ENCODE measurements at places on chromosomes 1 and 21.

- peak; percentile 17 for DNase-seq
Measured at GRCh38 chr1:26191739-26192138, 1.3 kb downstream of the CATSPER4 start.

GRCh38 chr1:245332513-245332912 lies 177.7 kb downstream of the KIF26B start:
- DNase-seq = no peak

GRCh38 chr1:239719642-239720258 lies 333.4 kb downstream of the CHRM3 start:
- DNase-seq = peak; percentile 69

- no peak for DNase-seq
Measured at GRCh38 chr1:43233631-43234030, 36.2 kb upstream of the TMEM125 start.

DNA sequence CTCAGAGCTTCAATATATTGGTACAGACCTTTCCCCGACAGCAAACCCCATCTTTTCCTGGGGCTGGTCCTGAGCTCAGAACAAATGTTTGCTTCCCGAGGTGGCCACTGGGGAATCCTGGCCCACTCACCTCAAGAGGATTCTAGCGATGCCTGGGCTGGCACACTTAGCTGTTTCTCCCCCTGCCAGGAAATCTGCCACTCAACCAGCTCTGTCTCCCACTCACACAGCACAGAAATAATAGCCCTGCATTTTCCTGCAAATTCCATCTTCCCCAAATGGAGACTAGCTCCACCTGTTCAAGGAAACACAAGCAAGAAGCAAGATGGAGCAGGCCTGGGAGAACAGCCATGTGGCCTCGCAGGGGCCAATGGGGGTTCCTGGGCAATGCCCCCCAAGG lies 21.1 kb downstream of the KCNN3 start:
- no peak for DNase-seq

DNA sequence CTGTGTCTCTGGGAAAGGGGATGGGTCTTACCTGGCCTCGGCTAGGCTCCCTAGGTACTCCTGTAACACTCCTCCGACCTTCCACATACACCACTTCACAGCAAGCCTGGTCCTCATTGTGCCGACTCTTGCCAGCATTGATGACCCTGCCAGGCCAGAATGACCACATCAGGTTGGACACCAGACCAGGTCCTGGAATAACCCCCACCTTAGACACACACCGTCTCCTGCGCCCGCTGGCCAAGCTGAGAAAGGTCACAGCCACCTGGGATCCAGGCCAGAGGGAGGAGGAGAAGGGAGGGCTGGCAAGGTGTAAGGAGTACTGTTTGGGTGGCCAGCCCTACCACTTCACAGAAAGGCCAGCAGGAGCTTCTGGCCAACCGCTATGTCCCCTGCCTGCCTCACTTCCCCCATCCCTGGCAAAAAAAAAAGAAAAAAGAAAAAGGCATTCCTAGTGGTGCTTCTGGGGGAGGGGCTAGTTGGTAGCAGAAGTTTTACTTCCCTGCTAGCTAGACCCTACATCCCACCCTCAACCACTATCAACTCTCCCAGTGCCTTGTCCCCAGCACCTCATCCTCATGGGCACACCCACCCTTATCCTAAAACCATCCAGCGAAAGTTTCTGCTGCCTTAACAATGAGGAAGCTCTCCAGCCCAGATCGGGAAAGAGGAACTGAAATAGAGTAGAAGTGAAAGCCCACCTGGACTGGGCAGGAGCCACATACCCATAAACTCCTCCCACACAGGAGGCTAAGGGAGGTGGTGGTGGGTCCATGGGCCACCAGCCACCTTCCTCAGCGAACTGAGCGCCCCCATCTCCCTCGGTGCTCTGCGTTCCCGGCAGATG lies 1.4 kb downstream of the PPM1J start:
- no peak for DNase-seq

- peak; percentile 45 for DNase-seq
Measured at GRCh38 chr1:206506405-206507283, 687 bp upstream of the RASSF5 start.

- DNase-seq = no peak
Measured at GRCh38 chr1:14338509-14338908, 260.0 kb upstream of the KAZN start.

DNA sequence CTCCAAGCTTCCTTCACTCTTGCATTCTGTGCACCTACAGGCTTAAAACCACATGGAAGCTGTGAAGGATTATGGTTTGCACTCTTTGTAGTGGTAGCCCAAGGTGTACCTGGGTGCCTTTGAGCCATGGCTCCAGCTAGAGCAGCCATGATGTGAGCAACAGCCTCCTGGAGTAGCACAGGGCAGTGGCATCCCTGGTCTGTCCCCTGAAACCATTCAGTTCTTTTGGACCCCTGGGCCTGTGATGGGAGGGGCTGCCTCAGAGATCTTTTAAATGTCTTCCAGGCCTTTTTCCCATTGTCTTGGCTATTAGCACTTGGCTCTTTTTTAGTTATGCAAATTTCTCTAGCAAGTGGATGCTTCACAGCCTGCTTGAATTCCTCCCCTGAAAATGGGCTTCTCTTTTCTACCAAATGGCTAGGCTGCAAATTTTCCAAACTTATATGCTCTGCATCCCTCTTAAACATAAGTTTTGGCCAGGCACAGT lies 47.4 kb downstream of the CLCA4 start:
- DNase-seq = no peak

- DNase-seq = no peak
Measured at GRCh38 chr21:37412603-37413360, 46.2 kb downstream of the DYRK1A start.

DNA sequence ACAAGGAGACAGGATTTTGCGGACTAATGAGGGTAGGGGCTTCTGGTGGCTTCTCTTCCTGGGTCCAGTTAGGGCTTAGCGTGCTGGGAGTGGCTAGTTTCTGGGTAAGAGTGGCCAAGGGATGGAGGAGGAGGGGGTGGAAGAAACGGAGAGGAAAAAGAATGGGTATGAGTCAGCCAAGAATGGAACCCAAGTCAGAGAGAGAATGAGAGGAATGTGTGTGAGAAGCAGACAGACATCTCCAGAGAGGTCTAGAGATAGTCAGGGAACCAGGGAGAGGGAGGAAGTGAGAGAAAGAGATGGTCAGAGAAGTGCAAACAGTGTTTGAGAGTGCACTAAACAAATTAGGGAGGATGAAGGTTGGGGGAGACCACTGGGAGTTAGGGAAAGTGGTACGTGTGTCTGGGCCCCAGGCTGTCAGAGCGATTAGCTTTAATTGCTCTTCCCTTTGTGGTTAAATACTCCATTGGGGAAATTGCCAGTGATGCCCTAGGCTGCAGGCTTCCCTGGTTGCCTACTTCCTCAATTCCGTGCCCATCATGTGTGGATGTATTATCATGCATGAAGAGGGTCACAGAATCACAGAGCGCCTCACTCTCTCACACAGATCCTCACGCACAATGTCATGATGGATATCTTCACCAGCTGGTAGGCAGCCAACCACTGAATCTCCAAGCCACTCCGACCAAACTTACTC lies 1.4 kb downstream of the PEA15 start:
- DNase-seq = no peak

DNA sequence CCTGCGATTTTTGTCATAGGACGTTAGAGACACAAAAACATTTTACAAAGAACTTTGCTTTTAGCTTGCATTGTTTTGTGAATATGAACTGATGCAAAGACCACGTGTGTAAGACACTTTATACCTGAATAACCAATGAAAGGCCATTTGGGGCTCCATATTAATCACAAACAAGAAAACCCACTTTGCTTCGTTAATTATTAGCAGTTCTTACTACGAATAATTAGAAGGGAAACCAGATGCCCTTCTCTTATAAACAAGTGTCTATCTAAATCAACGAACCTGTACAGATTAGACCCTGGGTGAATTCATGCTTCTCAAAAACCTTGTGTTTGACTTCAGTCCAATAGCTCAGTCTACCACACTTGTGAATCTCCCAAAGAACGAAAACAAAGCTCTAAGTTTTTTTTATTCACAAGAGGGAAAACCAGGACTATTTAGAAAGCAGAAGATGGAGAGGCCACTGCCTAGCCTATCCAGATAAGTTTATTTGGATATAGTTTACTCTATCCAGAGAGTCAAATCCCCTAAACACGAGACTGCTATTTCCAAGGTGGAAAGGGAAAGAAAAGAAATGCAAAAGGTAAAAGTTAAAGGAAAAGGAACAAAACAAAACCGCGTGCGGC lies 897 bp downstream of the CYYR1 start:
- DNase-seq = no peak

DNA sequence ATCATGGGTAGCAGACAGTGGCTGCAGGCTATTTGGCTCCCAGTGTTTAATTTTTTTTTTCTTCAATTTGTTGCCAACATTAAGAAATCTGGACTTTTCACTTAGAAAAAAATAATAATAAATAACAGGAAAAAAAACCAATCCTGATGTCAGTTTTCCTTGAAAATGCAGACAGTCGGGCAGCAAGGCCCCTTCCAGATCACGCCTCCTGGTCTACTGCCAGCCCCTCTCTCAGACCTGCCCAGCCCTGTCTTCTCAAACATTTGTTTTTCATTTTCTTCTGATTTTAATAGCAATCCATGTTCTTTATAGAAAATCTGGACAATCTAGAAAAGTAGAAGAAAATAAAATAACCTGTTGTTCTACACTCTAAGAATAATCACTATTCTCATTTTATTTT lies 15.5 kb downstream of the IFNGR2 start:
- no peak for DNase-seq

- no peak for DNase-seq
Measured at GRCh38 chr1:60103186-60103585, 29.6 kb upstream of the C1orf87 start.

DNA sequence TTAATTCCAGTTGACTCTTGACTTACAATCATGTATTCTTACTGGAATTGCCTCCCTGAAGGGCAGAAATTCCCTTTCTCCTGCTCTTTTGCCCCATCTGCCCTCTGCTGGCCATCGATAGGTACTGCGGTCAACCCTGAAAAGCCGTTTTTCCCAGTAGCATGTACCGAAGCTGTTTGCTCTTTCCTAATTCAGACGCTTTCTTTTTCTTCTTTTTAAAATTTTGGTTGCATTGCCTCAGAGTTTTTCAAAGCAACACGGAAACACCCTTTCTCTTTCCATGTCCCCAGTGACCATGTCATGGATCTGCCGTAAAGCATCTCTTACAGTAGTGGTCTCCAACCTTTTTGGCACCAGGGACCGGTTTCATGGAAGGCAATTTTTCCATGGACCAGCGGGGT lies 164.2 kb upstream of the C1orf21 start:
- peak; percentile 44 for DNase-seq

All from CD4-positive, alpha-beta T cell treated with Interleukin-21 for 1 hour (primary cell).